H4 (cell line): ENCODE measurements at places on chromosomes 4 and X.

DNA sequence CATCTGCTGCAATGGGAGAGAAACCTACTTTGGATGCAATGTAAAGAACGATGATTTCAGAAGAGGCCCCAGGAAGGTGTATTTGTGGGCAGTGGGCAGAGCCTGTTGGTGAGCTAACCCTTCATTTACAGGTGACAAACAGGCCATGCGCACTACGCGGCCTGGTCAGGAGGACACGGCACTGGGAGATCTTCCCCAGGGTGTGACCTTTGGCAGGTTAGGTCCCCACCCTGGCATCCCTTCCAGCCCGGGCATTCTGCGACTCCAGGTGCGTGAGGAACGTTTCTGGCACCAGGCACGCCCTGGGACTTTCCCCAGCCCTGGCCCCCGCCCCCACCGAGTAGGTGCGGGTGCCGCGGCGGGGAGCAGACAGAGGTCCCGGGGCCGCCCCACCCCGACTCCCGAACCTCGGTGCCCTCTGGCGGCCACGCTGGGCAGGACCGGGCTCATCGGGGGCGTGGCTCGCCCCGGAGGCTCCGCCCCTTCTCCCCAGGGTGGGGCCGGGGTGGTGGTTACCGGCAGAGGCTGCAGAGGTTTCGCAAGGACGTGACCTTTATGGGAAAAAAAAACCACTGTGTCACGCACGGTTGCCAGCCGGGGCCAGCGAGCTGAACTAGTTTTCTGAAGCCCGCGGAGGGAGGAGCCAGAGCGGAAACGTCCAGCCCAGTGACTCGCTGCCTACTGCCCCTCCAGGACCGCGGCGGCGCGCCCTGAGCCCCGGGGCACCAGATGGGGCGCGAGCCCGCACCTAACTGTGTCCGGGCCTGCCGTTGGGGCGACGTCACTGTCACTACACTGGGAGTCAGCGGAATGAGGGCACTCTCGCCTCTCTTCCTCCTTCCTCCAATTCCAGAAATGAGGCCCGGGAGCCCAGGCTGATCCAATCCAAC is 5.0 kb upstream of the NYX start:
- DNase-seq = peak; percentile 89

DNA sequence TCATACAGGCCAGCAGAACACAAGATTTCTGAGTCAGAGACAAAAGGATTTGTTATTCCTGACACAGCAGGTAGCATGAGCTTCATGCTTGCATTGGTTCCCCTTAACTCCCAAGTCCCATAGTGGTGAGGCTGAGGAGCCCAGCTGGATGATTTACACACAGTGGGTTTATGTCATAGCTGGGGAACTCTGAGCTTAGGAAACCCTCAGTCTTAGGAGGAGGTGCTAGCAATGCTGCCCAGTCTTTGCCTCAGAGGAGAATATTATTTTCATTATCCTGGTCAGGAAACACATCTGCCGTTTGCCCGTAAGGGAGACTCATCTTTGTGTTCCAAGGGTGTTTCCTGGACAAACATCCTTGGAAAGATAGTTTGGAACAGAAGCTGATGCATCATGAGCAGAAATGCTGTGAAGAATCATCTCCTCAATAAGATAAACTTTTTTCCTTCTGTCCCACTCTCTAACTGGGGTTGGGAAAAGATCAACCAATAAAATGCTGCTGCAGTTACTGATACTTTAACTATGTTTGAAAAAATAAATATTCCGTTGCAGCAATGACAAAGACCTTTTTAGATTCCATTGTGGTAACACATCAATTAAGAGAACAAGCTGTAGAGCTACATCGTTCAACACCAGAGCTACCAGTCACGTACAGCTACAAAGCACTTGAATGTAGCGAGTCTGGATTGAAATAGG is 146.8 kb downstream of the DCLK2 start:
- DNase-seq = peak; percentile 95

DNA sequence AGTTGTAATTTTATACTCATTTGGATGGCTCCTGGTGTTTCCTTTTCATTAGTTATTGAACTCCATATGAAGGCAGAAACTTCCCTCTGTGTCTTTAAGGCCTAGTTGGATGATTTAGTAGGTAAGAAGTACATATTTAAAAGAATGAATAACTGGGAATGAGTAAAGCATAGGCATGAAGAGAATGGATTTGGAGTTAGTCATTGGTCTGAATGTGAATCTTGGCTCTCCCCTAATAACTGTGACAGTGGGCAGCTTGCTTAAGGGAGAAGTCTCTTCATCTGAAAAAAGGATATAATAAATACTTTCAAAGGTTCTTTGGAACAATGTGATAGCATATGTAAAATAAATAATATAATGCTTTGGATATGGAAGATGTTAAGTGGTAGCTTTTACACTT is 13.2 kb downstream of the SNX25 start:
- DNase-seq = no peak

DNA sequence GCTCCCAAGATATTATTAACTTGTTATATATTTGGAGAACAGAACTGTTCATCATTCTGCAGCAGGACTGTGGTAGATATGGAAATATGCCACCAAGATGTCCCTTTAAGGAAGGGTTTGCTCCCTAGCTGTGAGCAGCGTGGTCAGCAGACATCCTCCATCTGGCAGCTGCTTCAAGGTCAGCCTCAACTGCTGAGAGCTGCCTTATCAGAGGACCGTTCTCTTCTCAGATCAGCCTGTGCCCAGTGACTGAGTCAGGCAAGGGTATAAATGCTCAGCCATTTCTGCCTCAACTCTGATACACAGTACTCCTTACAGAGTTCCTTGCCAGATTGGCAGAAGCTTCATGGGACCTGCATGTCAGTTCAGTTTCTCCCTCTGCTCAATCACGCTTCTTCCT is 63.4 kb upstream of the MAGEB2 start:
- no peak for DNase-seq

DNA sequence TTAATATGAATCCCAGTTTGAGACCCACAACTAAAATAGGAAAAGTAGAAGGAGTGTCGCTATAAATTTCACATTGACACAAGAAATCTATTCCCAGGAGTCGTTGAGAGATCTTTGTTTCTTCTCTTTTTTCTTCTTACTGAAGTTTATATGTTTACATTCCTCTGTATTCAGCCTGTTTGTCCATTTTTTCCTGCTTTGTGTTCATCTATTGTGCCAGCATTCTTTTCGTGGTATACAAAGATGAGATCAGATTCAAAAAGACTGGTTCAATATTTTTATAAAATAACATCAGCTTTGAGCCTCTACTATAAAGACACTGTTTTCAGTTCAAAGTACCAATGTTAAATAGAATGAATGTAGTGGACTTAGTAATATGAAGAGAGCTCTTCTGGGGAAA is 95.4 kb upstream of the MYOZ2 start:
- DNase-seq = no peak
